LoVo (cell line): ENCODE measurements at places on chromosomes 2 and 18.

- DNase-seq = no peak
Observed at GRCh38 chr2:18993756-18994338, 364.6 kb downstream of the OSR1 start.

- DNase-seq = no peak
Observed at GRCh38 chr2:172091761-172092566, 6.7 kb downstream of the DLX1 start.

- no peak for DNase-seq
Observed at GRCh38 chr2:31246184-31246852, 12.4 kb downstream of the EHD3 start.

DNA sequence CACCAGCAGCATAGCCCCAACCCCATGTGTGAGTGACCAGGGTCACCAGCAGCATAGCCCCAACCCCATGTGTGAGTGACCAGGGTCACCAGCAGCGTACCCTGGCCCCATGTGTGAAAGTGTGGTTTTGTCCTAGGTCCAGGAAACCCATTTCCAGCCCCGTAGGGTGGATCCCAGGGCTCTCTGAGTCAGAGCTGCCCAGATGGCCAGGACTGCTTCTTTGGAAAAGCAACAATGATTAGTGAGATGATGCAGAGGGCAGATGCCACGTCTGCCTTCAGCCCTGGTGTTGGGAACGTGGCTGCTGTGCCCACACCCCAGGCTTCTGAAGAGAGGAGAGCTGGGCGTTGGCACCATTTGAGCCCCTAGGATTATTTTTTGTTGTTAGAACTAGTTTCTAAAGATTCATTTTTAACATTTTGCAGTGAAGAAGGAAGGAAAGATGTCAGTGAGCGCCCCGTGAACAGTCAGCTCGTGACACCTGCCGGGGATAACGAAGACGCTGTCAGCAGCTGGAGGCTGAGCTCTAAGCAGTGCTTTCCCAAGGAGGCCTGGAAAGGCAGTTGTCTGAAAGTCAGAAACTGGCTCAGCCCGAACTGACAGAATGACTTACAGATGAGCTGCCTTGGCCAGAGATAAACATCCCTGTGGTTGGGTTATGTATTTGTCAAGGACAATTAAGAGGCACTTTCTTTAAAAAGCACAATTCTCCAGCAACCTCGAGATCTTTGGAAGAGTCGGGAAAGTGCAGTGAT lies 32.1 kb upstream of the KCNG2 start:
- no peak for DNase-seq

DNA sequence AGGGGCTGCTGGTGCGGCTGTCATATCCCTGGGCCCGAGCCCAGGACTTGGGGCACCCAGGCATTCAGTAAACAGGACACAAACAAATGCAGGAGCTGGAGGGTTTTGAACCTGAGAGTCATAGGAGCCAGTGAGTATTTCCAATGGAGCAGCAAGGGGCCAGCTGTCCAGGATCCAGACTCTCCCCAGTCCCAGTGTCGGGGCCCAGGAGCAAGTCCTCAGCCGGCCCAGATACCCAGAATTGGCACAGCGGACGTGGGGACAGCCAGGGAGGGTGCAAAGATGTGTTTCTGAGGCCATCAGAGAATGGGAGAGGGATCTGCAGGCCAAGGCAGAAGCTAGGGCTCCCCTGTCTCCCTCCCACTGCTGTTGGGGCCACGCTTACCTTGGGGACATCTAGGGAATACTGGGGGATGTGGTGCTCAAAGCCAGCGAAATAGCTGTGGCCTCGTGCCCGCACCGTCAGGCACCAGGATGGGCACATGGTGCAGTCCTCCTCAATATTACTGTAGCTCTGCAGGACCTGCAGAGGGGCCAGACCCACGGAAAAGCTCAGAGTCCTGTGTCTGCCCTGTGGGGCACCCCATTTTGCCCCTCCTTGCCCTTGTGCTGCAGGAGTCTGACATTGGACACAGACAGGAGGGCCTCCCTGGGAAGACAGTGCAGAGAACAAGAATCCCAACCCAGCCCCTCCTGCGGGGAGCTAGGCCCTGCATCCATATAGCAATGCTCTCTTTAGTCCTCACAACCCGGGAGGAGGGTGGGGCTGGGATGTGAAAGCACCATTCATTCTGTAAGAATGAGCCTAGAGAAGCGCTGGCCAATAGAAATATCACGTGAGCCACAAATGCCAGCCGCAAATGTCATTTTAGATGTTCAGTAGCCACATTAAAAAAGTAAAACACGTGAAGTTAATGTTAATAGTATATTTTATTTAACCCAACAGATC lies 15.4 kb downstream of the CFAP65 start:
- no peak for DNase-seq

DNA sequence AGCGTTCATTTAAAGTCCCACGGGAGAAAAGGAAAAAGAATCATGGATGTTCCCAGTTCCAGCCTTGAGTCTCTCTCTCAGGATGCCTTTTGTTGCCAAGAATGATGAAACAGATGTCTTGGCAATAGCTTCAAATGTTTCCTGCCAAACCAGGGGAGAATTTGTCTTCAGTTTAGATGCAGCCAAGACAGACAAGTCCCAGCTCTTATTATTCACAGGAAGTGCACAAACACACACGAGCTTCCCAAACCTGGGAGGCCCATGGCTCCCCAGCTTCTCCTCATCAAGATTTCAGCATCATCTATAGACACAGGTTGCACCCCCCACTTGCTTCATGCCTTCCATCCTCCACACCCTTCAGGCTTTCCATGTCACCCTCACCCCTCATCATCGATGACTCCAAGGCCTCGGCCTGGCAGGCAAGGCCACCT lies 45.9 kb downstream of the HS1BP3 start:
- DNase-seq = no peak

DNA sequence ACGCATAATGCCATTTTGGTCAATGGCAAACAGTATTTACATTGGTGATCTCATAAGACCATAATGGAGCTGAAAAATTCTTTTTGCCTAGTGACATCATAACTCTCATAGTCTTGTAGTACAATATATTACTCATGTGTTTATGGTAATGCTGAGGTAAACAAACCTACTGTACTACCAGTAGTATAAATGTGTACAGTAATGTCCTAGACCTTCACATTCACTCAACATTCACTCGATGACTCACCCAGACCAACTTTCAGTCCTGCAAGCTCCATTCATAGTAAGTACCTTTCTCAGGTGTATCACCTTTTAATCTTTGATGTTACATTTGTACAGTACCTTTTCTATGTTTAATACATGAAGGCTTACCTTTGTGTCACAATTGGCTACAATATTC lies 558.2 kb upstream of the PIK3C3 start:
- DNase-seq = no peak

GRCh38 chr18:57797209-57797651 lies 5.9 kb downstream of the ATP8B1 start:
- DNase-seq = peak; percentile 76
